Cardiac ventricle fibroblast (primary cell): ENCODE measurements at places on chromosomes 5 and 9. TPM values are rescaled to one million over a fixed set of nuclear protein-coding genes. Genes with fewer than 3 reads are reported as not detected.

LCN12 gene
- total RNA-seq, result not detected in 2 replicates

C9orf72 gene
- 2.4 and 2.5 TPM in 2 replicates for total RNA-seq

ERAP2 gene
- 0.62 and 1.3 TPM in 2 replicates for total RNA-seq

TEX48 gene
- total RNA-seq, result not detected in 2 replicates

NUTM2G gene
- total RNA-seq, result not detected in 2 replicates

FGF18 gene
- total RNA-seq, result 0.24 TPM in 1 of 2 replicates, not detected in the other

ZNF883 gene
- 1.7 and 1.8 TPM in 2 replicates for total RNA-seq

TNFSF8 gene
- total RNA-seq, result not detected in 2 replicates

CCL27 gene
- not detected in 2 replicates for total RNA-seq

SGCD gene
- total RNA-seq, result 3.5 and 4.8 TPM in 2 replicates

IL4 gene
- not detected in 2 replicates for total RNA-seq

CATSPER3 gene
- total RNA-seq, result not detected in 2 replicates

ANKRD18A gene
- not detected in 2 replicates for total RNA-seq

PCDHGB2 gene
- 4.5 and 6.7 TPM in 2 replicates for total RNA-seq

SMU1 gene
- total RNA-seq, result 11.1 and 11.4 TPM in 2 replicates

C7 gene
- 11,125 and 16,943 TPM in 2 replicates for total RNA-seq

LHX2 gene
- total RNA-seq, result 0.29 and 0.56 TPM in 2 replicates

CPLANE1 gene
- 13.5 and 20.3 TPM in 2 replicates for total RNA-seq

ADGRD2 gene
- total RNA-seq, result not detected in 2 replicates

SNCB gene
- total RNA-seq, result 0.10 and 0.56 TPM in 2 replicates

CDC25C gene
- 0.83 and 0.94 TPM in 2 replicates for total RNA-seq

OTULINL gene
- total RNA-seq, result 0.06 TPM in 1 of 2 replicates, not detected in the other

IL33 gene
- total RNA-seq, result 127 and 138 TPM in 2 replicates

GDF9 gene
- 0.20 TPM in 1 of 2 replicates, not detected in the other for total RNA-seq

LPAR1 gene
- total RNA-seq, result 30.4 and 39.0 TPM in 2 replicates

TAF1L gene
- total RNA-seq, result not detected in 2 replicates

SLC25A2 gene
- 0.12 TPM in 1 of 2 replicates, not detected in the other for total RNA-seq

PTPRD gene
- 9.4 and 19.8 TPM in 2 replicates for total RNA-seq

CDC14B gene
- 8.0 and 8.9 TPM in 2 replicates for total RNA-seq

SLCO6A1 gene
- not detected in 2 replicates for total RNA-seq

SLC31A1 gene
- total RNA-seq, result 19.0 and 20.5 TPM in 2 replicates

ADAMTS16 gene
- total RNA-seq, result not detected in 2 replicates

TGFBI gene
- 319 and 366 TPM in 2 replicates for total RNA-seq

BNC2 gene
- 29.7 and 36.8 TPM in 2 replicates for total RNA-seq

ZNF300 gene
- total RNA-seq, result 2.6 and 3.8 TPM in 2 replicates

ANGPTL2 gene
- 103 and 157 TPM in 2 replicates for total RNA-seq

NFIB gene
- total RNA-seq, result 115 and 118 TPM in 2 replicates

DPP7 gene
- total RNA-seq, result 97.4 and 113 TPM in 2 replicates

HACD4 gene
- 1.3 and 1.7 TPM in 2 replicates for total RNA-seq

ELAVL2 gene
- total RNA-seq, result 0.12 TPM in 1 of 2 replicates, not detected in the other

SLC46A2 gene
- not detected in 2 replicates for total RNA-seq

FCHO2 gene
- total RNA-seq, result 7.9 and 10.2 TPM in 2 replicates

CER1 gene
- total RNA-seq, result not detected in 2 replicates

ANKRD31 gene
- total RNA-seq, result under 0.01 and 0.05 TPM in 2 replicates

PAPPA gene
- total RNA-seq, result 78.9 and 80.3 TPM in 2 replicates

TMEM245 gene
- total RNA-seq, result 41.5 and 45.2 TPM in 2 replicates
